ENCODE measurements at places on chromosomes 4 and X.

- DNase-seq, result peak; percentile 84
Measured at GRCh38 chr4:24980064-24980690, 50.6 kb downstream of the LGI2 start.

DNA sequence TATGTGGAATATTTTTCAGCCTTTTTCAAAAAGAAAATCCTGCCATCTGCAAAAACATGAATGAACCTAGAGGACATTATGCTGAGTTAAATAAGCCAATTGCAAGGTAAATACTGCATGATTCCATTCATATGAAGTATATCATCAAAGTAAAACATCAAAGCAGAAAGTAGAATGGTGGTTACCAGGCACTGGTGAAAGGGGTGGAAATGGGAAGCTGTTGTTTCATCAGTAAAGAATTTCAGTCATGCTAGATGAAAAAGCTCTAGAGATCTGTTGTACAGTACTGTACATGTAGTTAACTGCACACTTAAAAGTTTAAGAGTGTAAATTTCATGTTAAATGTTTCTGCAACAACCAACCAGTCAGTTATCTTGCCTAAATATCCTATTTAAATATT is 196.8 kb upstream of the ADGRL3 start:
- DNase-seq, result no peak

DNA sequence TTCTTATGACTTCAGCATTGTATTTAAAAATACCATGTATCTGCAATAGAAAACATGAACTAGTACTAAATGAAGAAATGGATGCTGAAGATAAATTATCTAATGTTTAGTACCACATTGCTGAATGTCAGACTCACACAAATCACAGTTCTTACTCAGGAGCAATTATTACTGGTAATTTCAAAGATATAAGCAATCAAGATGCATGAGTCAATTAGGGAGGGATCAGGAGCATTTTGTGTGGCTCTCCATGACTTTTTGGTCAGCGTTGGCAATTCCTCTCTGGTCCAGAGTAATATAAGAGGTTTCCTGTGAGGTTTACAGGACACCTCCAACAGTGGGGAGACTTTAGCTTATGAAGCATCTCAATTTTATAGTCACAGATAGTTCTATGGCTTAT is 167.0 kb upstream of the PCDH7 start:
- DNase-seq, result no peak

GRCh38 chr4:47752214-47752613 is 85.7 kb downstream of the CORIN start:
- DNase-seq, result no peak

DNA sequence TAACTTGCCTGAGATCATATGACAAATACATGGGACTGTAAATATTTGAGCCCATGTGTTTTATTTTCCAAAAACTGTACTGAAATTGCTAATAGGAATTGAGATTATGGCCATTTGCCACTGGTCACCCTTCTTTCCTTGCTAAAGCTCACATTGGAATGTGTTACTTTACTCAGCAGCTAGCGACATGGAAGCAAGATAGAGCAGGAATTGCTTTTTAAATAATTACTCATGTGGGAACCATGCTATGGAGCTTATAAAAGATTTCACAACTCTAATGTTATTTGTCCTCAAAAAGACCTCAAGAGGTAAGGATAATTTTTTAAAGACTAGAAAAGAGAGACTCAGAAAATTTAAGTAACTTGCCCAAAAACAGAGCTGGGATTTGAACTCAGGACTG is 48.8 kb upstream of the AFAP1 start:
- DNase-seq, result no peak

DNA sequence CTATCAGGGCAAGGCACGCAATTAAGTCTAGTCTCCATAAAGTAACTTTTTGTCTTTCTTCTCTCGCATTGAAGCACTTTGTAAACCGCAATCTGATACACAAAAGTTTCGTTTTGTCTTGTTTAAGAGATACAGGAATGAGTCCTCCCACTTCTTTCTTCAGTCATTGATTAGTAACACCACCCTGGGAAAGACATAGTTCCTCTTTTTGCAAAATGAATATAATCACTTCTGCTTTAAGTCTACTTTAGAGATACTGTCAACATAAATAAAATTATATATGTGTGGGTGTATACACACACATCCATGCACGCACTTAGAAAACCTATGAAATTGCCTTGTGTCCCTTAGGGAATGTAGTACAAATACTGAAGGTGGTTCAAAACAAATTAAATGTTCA is 11.7 kb downstream of the COQ2 start:
- DNase-seq, result peak; percentile 97

DNA sequence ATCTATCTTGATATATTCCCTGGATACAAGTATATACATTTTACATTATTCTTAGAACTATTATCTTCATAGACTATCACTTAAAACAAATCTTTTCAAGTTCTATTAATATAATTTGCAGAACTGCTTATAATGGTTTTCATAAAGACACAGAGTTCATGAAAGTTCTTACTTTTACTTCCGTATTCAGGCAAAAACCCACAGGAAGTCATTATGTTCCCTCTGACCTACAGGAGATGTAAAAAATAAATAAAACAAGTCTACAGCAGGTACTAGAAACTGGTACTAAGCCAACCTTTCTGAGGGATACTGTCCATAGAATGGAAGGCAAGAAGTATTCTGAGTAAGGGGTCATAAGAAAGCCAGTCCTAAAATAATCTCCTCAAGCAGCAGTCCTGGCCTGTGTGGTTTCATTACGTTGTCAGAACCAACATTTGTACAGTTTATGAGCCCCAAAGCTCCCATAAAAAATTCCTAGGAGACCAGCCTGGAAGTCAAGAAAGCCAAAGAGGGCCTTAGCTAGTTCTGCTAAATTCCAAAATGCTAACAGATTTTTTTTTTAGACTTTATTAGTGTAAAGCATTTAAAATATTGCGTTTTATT is 68.6 kb downstream of the CAMK2D start:
- DNase-seq, result peak; percentile 70

DNA sequence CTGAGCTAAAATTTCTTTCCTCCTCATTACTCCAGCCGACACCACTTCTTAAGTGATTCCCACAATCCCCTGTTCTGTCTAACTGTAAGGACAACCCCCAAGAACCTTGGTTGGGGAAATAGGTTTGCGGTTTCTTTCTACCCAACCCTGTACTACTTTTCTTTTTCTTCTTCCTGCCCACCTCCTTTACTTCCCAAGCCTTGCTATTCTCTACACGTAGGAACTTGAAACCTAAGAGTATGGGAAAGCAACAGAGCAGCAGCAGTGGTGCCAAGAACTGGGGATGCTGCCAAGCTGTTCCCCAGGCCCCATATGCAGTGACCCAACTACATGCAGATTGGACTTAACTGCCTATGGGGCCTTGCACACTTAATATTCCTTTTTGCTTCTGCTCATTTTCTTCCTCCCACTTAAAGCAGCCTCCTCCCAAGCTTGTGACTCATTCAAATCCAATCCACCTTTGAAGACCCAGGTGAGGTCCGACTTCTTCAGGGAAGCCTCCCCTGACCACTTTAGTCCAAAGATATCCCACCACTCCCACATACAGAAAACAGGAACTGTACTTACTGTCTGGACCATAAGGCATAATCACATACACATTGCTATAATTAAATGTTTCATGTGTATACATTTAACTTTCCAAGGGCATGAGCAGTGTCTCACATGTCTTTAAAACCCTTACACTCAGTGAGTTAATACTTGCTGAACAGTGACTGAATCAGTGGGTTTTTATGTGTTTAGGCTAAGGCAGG is 1.7 kb downstream of the FAM120C start:
- DNase-seq, result peak; percentile 4

DNA sequence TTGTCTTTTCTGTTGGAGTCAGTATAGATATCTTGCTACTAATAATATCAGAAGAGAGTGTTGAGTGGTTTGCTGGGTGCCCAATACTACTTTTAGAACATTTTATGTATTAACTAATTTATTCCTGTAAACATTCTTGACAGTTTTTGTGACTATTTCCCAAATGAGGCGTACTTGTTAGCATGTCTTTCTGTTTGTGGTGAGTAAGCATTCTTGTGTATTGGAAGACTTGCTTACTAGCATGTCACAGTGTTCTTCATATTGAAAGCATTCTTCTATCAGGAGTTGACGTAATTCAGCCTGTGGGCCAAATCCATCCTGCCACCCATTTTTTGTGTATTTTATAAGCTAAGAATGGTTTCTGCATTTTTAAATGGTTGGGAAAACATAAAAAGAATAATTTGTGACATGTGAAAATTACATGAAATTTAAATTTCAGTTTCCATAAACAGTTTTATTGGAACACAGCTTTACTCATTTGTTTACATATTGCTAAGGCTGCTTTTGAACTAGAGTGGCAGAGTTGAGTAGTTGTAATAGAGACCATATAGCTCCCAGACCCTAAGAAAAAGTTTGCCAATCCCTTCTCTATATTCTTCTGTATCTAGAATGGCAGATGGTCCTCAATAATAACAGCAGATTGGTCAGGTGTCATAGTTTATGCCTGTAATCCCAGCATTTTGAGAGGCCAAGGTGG is 20.4 kb downstream of the REPS2 start:
- no peak for DNase-seq

GRCh38 chrX:48999030-48999429 is 3.0 kb downstream of the GRIPAP1 start:
- DNase-seq, result no peak

DNA sequence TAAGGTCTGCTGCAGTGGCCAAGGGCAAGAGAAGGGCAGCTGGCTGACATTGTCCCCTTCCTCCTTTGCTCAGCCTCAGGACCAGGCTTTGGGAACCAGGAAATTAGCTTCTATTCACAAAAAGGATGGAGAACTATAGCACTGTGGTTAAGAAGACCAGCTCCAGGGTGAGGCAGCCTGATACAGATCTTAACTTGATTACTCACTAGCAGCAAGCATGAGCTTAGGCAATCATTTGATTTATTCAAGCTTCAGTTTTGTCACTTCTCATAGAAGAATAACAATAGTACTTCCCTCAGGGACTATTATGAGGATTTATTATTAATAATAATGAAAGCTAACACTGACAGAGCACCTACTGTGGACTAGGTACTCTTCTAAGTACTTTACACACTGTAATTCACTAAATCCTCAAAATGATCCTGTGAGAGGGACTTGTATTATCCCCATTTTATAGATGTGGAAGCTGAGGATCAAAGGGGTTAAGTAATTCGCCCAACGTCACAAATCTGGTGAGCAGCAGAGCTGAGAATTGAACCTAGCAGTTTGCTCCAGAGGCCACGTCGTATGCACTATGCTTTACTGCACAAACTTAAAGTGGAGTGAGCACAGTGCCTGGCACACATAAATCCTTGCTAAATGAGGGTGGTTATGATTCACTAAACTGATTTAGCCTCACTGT is 130.4 kb upstream of the PAK3 start:
- DNase-seq, result peak; percentile 38
